ENCODE measurements at places on chromosomes 6 and 20. TPM values are rescaled to one million over a fixed set of nuclear protein-coding genes. Genes with fewer than 3 reads are reported as not detected.

Gene REM1
- total RNA-seq, result under 0.01 TPM

Gene C6orf52
- not detected for total RNA-seq

Gene SLC35D3
- total RNA-seq, result not detected

Gene IP6K3
- 2.7 TPM for total RNA-seq

Gene PXMP4
- 6.3 TPM for total RNA-seq

Gene CYP39A1
- total RNA-seq, result 0.58 TPM

Gene TREML1
- total RNA-seq, result not detected

Gene EYS
- under 0.01 TPM for total RNA-seq

Gene KIF6
- 1.4 TPM for total RNA-seq
